Tracheal epithelial cell (primary cell): ENCODE measurements at places on chromosomes 1 and 21. TPM values are rescaled to one million over a fixed set of nuclear protein-coding genes. Genes with fewer than 3 reads are reported as not detected.

Gene CTSK
- 1.3 and 1.7 TPM in 2 replicates for total RNA-seq

Gene CATSPER4
- not detected in 2 replicates for total RNA-seq

Gene RAP1GAP
- 1.2 and 1.5 TPM in 2 replicates for total RNA-seq

Gene MAB21L3
- total RNA-seq = 1.4 and 2.1 TPM in 2 replicates

Gene PBX1
- 3.1 and 6.6 TPM in 2 replicates for total RNA-seq

Gene OR2L2
- total RNA-seq = under 0.01 TPM in 1 of 2 replicates, not detected in the other

Gene OTUD3
- 3.6 and 3.8 TPM in 2 replicates for total RNA-seq

Gene GUCA2B
- not detected in 2 replicates for total RNA-seq

Gene SLC9C2
- not detected in 2 replicates for total RNA-seq

Gene POGK
- 24.7 and 36.4 TPM in 2 replicates for total RNA-seq

Gene TNFSF18
- 0.72 TPM in 1 of 2 replicates, not detected in the other for total RNA-seq

Gene DENND2C
- total RNA-seq = 25.1 and 25.6 TPM in 2 replicates

Gene ATAD3C
- total RNA-seq = not detected in 2 replicates

Gene SPAG17
- 0.43 and 1.7 TPM in 2 replicates for total RNA-seq

Gene TTC24
- total RNA-seq = not detected in 2 replicates

Gene KLHDC8A
- total RNA-seq = 0.24 TPM in 1 of 2 replicates, not detected in the other

Gene ILDR2
- total RNA-seq = 0.21 and 3.1 TPM in 2 replicates

Gene VANGL1
- total RNA-seq = 15.7 and 24.1 TPM in 2 replicates
